AG09309 (cell line): ENCODE measurements at places on chromosomes 12 and 14.

- DNase-seq, result no peak
Measured at GRCh38 chr14:54812617-54813016, 90.0 kb downstream of the GCH1 start.

- DNase-seq, result no peak
Measured at GRCh38 chr14:57009585-57010515, 199.6 kb upstream of the OTX2 start.

- no peak for DNase-seq
Measured at GRCh38 chr12:64139021-64139420, 83.1 kb downstream of the KICS2 start.

DNA sequence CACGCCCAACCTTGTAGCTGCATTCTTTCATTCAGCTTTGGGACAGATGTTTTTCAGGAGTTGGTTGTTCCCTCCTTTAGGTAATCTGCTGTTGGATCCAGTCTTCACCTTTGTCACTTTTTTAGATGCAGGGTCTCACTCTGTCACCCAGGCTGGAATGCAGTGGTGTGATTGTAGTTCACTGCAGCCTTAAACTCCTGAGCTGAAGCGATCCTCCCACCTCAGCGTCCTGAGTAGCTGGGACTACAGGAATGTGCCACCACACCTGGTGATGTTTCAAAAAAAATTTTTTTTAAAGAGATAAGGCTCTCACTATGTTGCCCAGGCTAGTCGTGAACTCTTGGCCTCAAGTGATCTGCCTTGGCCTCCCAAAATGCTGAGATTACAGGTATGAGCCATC, 164.3 kb downstream of the KTN1 start:
- no peak for DNase-seq

GRCh38 chr12:15605881-15606590, 183.2 kb downstream of the EPS8 start:
- no peak for DNase-seq

DNA sequence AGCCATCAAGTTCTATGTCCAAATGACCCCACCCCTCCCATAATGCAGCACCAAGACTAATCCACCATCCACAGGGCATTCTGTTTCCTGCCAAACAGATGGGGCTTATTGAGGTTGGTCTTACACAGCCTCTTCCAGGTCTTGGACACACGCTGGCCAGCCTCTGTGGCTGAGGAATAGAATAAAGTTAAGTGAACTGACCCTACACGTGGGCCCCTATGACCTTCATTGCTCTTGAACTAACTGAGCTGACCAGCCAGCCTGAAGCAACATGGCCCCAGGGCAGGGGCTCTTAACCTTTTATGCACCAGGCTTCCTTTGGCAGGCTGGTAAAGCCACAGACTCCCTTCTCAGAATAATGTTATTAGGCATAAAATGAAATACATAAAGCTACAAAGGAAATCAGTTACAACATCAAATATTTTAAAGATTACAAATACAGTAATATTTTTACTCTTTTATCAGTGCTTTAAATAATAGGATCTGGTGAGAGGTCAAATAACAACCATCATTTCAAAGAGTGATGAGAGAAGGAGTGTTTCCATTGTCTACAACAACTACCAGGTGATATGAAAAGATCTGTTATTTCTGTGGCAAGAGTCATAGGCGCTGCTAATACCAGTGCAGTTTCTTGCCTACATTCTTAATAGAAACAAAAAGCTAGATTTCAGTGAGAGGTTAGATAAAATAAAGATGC, 192.9 kb upstream of the NUDT4 start:
- DNase-seq, result no peak

GRCh38 chr14:77364146-77364545, 12.7 kb downstream of the TMED8 start:
- DNase-seq, result no peak

GRCh38 chr14:35402323-35403113, 2.0 kb downstream of the NFKBIA start:
- DNase-seq, result no peak

GRCh38 chr12:80001562-80001961, 66.7 kb upstream of the PPP1R12A start:
- no peak for DNase-seq

GRCh38 chr14:66401449-66402095, 84.6 kb upstream of the CCDC196 start:
- no peak for DNase-seq

GRCh38 chr14:33737446-33737845, 213.4 kb downstream of the EGLN3 start:
- DNase-seq, result peak; percentile 89

- no peak for DNase-seq
Measured at GRCh38 chr12:90423965-90424364, 531.0 kb downstream of the CCER1 start.

GRCh38 chr12:52074971-52075724, 4.4 kb upstream of the SMIM41 start:
- no peak for DNase-seq

- DNase-seq, result no peak
Measured at GRCh38 chr14:26255213-26255612, 342.6 kb downstream of the NOVA1 start.

DNA sequence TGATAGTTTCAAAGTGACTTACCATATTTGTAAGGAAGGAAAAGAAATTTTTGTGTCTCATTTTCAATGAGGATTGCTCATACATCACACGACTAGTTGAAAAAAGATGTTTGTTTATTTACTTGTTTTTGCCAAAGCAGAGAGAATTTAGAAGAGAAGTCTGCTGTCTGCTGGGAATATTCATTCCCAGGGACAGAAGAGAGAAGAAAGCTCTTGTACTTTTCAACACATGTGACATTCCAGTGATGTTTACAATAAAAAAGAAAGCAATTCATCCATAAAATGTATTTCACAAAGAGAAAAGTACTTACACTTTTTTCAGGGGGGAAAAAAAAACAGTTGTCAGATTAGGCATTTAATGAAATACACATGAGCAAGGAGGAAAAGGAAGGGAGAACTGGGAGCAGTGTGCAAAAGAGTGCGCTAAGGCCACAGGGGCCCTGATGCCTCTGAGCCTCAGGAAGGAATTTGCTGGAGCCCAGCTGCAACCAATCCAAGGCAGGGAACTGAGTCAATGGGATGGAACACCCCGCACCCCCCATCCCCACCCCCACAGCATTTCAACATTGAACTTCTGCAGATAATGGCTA, 115.0 kb downstream of the RPAP3 start:
- no peak for DNase-seq

DNA sequence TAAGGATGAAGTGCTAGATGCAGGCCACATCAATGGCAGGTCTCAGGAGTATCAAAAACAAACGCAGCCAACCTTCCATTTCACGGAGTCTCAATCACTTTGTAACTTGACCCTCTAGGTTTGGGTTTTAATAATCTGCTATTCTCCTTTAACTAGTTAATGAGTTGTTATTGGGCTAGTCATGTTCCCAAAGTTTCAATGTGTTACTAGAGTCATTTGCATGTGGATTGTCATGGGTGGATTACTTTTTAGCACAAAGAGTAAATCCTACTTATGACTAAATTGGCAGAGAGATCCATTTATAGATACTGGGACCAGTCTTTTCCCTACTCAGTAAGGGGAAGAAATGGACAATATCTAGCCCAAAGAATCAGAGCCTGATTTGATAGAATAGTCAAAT, 151.0 kb downstream of the BCAT1 start:
- DNase-seq, result no peak

DNA sequence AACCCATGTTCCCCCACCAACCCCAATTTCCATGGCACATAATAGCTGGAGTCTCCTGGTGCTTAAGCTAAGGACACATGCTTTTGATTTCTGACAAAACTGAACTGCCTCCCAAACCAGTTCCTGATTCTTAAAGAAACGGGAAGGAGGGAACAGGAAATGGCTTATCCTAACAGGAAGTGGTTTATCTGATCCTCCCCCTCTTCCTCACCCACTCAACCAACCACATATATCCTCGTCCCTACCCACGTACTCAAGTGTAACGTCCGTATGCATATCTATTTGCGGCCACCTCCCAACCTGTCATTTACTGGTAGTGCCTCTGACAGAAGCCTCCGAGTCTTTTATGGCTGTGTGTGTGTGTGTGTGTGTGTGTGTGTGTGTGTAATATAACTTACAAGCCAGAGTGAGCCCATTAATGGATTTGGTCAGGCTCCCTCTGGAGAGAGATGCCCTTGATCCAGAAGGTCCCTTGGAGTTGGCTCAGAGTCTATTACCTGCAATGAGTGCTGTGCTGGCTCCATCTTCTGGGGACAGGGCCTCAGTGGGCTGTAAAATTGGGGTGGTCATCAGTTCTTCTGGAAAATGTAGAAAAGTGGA, 7.7 kb downstream of the DAZAP2 start:
- DNase-seq, result no peak

GRCh38 chr12:63900922-63901793, 56.7 kb downstream of the SRGAP1 start:
- DNase-seq, result no peak

GRCh38 chr12:130073721-130074120, 88.5 kb upstream of the FZD10 start:
- no peak for DNase-seq

DNA sequence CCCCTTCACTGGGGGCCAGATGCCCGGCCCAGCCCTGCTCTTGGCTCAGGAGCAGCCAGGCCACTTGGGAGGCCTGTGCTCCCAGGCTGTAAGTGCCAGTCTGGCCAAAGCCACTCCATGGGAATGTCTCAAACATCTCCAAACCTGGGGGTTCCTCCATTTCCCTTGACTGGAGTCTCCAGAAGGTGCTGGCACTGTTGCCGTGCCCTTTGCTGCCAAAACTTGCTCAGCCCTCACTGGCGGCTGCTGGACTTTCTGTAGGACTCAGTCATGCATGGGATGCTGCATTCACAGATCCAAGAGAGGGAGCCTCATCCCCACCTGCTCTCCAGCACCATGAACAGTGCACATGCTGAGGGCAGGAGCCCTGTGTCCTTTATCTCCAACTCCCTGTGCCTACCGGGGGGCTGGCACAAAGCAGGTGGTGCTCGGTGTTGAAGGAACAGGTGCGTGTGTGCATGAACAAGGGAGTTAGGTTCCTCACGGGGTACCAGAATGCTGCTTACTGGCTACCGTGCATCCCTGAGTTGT, 9.6 kb upstream of the OTUB2 start:
- no peak for DNase-seq
